H54 (cell line): ENCODE measurements at places on chromosomes 6 and 20.

DNA sequence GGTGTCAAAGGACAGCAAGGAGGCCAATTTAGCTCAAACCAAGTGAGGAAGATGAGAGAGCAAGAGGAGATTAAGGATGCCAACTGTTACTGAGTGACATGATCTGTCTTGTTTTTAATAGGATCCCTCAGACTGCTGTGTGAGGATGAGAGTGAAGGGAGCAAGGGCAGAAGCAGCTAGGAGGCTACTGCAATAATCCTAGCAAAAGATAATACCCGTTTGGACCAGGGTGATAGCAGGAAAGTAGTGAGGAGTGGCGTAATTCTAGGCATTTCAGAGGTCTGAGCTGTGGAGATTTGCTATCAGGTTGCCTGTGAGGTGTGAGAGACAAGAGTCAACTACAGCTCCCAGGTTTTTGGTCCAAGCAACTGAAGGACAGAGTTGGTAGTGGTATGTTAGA, 14.7 kb downstream of the UBE2V1 start:
- DNase-seq, result no peak

GRCh38 chr20:57212534-57213276, 53.7 kb downstream of the BMP7 start:
- DNase-seq, result peak; percentile 97

DNA sequence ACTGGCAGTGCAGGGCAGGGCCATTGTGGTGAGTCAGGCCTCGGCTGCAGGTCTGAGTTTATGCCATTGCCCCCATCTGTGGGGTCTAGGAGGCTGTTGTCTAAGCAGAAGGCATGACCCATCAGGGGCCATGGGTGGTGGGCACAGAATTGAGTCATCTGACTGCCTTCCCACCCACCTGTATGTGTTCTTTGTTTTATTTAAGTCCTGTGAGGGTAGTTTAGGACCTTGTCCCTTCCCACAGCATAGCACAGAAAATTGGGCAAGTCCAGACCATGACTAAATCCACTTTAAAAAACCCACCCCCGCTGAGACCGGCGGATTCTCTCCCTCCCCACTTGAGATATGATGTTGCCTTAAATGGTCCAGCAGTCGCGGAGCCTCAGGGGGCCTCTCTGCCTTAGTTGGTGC, 40.3 kb downstream of the ERMARD start:
- no peak for DNase-seq

GRCh38 chr6:147905711-147906110, 397.2 kb downstream of the SAMD5 start:
- DNase-seq, result no peak

GRCh38 chr6:16496210-16496609, 257.8 kb downstream of the GMPR start:
- DNase-seq, result no peak

DNA sequence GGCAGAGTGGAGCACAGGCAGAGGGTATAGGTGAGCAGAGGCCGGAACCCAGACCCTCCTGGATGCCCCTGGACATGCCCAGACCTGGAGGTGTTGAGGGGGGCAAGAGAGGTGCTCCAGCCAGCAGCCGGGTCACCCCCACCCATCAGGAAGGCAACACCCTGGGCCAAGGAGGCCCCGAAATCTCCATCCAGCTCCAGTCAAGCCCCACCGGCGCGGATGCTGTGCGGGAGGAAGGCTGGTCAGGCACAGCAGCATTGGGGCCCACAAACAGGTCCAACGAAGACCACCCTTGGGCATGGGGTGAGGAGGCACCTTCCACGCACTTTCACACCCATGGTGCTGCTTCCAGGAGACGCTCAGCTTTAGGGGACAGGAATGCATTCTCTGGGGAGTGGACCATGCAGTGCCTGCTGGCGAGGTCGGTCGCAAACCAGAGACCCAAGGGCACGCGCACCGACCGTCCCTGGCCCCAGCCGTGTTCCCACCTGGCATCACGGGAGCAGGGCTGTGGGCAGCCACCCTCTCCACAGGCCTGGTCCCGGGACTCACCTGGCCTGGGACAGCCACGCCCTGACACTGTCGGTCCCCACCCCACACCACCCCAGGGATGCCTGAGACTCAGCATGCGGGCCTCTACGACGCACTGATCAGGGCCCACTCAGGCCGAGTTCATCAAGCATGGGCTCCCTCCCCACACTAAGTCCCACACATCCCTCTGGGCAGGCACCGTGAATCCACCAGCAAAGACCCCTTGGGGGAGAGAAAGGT, 43.6 kb upstream of the ZBP1 start:
- DNase-seq, result no peak

- no peak for DNase-seq
These were observed 101.4 kb downstream of the PERP start for GRCh38 chr6:138005846-138006245.

DNA sequence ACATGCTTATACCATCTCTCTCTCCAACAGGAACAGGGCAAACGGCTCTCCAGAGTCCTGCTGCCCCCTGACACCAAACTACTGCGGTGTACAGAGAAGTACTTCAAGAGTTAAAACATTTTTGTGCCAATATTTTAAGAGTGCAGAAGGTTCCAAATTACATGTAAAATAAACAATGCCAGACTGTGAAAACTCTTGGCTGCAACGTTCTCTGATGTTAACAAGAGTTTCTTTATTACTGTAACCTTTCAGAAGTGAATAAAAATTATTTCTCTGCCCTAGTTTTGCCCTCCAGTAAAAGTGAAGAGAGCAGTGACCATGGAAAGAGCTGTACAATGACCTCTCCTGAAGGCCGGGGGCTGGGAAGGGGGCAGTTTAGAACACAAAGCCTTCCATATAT, 41.4 kb upstream of the FAM83C start:
- no peak for DNase-seq

GRCh38 chr20:6057139-6057538, 3.3 kb upstream of the LRRN4 start:
- DNase-seq, result no peak

DNA sequence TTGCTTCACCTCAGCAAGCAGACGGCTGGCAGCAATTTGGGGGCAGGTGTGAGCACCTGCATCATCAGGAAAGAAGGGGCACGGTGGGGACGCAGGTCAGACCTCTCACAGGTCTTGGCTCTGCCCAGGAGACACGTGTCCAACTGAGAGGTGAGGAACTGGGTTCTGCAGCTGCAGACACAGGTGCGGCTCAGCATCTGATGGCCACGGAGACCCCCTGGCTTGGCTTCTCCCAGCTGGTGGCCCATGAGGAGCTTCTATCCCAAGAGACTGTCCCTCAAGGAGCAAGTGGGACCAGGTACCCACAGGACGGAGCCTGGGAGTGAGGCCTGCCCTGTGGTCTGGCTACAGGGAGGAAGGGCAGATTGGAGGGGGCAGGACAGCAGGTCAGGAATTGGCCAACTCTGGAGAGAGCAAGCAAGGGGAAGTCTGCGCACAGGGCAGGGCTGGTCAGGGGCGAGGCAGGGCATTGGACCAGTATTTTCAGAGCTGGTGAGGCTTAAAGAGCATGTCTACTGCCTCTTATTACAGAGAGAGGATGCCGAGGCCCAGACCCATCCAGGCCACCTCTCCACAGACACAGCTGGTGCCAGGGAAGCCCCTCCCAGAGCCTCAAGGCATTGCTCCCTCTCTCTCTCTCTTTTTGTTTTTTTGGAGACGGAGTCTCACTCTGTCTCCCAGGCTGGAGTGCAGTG, 4.2 kb downstream of the STMN3 start:
- no peak for DNase-seq

- no peak for DNase-seq
These were observed 547.5 kb downstream of the MMUT start for GRCh38 chr6:48915591-48915990.

- no peak for DNase-seq
These were observed 126.7 kb upstream of the RREB1 start for GRCh38 chr6:6980999-6981597.

GRCh38 chr6:127938701-127939100, 37.8 kb upstream of the THEMIS start:
- DNase-seq, result no peak

DNA sequence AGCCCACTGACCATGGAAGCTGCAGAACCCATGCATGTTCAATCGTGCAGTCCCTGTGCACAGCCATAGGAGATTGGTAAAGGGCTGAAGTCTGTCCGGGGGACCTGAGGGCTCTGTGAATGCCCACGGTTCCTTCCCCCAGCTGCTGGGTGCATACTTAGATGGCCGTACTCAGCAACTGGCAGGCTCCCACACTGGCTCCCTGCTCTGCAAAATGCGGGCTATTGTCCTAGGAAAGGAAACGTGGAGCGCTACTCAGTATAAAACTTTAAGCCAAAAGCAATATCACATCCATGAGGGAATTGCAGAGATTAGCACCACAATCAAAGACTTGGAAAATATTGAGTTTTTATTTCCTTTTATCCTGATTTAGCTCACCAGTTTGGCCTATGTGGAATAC, 202.0 kb downstream of the WDR27 start:
- DNase-seq, result no peak

GRCh38 chr20:44910690-44911262, 916 bp downstream of the PABPC1L start:
- no peak for DNase-seq

DNA sequence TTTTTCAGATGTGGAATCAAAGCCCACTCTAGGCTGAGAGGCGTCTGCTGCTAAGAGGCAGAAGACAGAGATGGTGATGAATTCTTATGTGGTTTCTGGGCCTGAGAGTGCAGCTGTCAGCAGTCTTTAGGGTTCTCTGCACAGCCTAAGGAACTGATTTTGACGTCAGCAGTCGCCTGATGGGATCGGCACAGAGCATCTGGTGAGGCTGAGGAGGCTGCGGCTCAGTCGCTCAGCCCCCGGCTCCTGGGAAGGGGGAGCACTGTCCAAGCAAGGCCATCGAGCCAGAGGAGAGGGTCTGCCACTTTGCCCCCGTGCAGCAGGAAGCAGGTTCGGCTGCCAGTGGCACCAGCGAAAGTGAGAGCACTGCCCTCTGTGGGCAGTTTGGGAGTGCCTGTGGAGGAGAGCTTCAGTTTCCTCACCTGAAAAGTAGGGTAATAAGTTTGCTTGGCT, 92.5 kb downstream of the TCP11 start:
- DNase-seq, result no peak

- DNase-seq, result no peak
These were observed 36.3 kb downstream of the IGF2R start for GRCh38 chr6:160005211-160005610.

- DNase-seq, result no peak
These were observed 130.6 kb downstream of the TENT5A start for GRCh38 chr6:81621816-81622395.

DNA sequence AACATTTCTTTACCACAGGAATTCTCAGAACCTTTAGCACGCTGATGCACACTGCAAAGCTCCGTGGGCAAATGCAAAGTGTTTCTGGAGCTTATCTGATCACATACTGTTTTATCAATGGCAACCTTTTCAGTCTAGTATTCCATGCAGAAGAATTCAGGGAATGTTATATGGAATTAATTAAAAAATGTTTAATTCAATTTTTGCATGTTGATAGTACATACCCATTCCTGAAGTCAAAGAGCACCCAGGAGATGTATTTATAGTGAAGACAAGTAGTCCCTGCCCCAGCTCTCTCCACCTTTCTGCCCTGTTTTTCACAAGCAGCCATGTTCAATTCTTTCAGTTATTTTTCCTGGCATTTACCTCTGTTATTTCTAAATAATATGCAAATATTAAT, 55.2 kb downstream of the DTNBP1 start:
- no peak for DNase-seq

- DNase-seq, result no peak
These were observed 8.3 kb downstream of the KIF3B start for GRCh38 chr20:32285621-32286371.

DNA sequence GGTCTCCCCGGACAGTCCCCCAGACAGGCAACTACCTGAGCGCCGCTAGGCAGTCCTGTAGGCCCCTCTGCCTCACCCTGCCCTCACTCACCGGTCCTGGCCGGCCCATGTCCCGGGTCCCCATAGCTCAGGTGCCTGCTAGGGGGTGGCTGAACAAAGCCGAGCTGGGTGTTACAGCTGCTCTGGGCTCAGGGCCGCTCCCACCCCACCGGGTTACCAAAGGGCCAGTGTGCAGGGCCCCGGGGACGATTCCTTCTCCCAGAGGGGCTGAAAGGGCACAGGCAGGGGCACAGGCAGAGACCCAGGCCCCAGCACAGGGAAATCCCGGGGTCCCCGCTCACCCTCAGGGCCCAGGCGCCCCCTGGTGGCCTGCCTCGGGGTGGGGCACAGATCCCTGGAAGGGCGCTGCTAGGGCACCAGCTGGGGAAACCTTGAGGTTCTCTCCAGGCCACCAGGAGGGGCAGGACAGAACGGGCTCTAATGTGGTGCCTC, 118.4 kb downstream of the GRM4 start:
- DNase-seq, result peak; percentile 74
